ENCODE measurements at places on chromosomes 11 and 22. TPM values are rescaled to one million over a fixed set of nuclear protein-coding genes. Genes with fewer than 3 reads are reported as not detected.

Gene MIOX
- 0.31 TPM for total RNA-seq

Gene MPPED2
- not detected for total RNA-seq

Gene KIF18A
- 10.9 TPM for total RNA-seq

Gene CASP4
- 41.9 TPM for total RNA-seq

DNA sequence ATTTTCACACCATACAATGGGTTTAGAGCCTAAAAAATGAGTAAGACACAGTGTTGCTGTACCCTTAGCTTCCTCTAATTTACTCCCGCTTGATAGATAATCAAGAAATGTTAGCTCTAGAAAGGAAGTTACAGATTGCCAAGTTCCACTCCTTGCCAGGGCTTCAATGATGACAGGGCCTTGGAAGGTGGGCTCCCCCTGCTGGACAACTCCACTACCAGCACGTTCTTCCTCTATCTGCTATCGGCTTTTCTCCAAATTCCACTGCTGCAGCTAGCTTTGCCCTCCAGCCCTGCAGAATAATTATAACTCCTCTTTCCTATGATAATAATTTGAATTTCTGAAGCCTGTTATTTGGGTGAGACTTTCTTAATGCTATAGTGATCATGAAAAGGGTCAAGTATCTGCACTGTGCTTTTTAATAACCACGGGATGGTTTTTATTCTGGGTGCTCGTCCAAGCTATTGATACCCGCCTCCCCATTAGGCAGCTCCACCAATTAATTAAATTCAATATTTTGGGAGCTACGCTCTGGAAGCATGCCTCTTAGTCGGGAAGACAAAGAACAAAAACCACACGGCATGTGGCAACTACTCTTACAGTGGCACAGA is 9.0 kb downstream of the SYN3 start:
- H3K27me3 ChIP-seq = no peaks in the 10 kb centered on the region
- H3K4me3 ChIP-seq = no peak overlapping the region
- no peaks in the 10 kb centered on the region for H3K4me1 ChIP-seq
- H3K27ac ChIP-seq = no peak overlapping the region
- no peaks in the 10 kb centered on the region for H3K36me3 ChIP-seq
- no peak for DNase-seq

GRCh38 chr22:40120848-40121247 is 56.9 kb upstream of the TNRC6B start:
- DNase-seq = no peak
- no peaks in the 10 kb centered on the region for H3K36me3 ChIP-seq

GRCh38 chr22:36155702-36156101 is 4.9 kb downstream of the APOL3 start:
- H3K36me3 ChIP-seq = peaks cover 12% of the 10 kb centered on the region
- peaks cover 86% of the 10 kb centered on the region for H3K4me1 ChIP-seq
- no peak overlapping the region for H3K27ac ChIP-seq

- no peaks in the 10 kb centered on the region for H3K27me3 ChIP-seq
- no peaks in the 10 kb centered on the region for H3K4me1 ChIP-seq
- H3K27ac ChIP-seq = no peak overlapping the region
- H3K36me3 ChIP-seq = no peaks in the 10 kb centered on the region
- peak; percentile 19 for DNase-seq
Measured at GRCh38 chr11:43852057-43852636, 28.5 kb upstream of the ALKBH3 start.

- no peaks in the 10 kb centered on the region for H3K27me3 ChIP-seq
- H3K4me1 ChIP-seq = no peaks in the 10 kb centered on the region
- no peak for DNase-seq
- H3K27ac ChIP-seq = no peak overlapping the region
- H3K4me3 ChIP-seq = no peak overlapping the region
- no peaks in the 10 kb centered on the region for H3K36me3 ChIP-seq
Measured at GRCh38 chr11:125950696-125951651, 5.1 kb downstream of the VSIG10L2 start.
